ENCODE measurements at places on chromosomes 5 and 9.

DNA sequence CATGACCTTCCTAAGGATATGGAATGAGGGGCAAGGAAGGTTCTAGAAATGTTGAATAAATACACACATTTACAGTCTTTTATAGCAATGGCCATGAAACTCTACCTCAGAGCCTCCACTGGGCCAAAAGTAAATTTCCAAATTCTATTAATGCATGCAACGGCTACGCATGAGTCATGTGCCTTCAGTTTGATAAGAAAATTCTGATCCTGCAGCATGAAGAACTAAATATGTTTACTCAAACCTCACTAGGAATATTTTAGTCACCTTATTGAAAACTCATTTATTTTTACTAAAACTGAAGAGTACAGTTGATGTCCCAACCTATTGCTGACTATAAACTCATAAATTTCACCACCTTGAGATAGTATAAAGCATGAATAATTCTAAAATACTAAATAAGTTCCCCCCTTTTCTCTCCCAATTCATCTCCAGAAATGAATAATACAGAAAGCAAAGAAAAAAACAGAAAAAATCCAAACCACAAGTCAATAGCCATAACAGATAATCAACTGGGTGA is 92.4 kb downstream of the GNAQ start:
- DNase-seq = no peak

GRCh38 chr9:93058355-93059010 is at the start of gene SUSD3:
SUSD3 (plus strand) TSS chr9:93058701; CDS start chr9:93058743, 42 bp downstream.
- no peak for DNase-seq

- DNase-seq = no peak
Measured at GRCh38 chr9:121349009-121349408, 21.0 kb downstream of the STOM start.

DNA sequence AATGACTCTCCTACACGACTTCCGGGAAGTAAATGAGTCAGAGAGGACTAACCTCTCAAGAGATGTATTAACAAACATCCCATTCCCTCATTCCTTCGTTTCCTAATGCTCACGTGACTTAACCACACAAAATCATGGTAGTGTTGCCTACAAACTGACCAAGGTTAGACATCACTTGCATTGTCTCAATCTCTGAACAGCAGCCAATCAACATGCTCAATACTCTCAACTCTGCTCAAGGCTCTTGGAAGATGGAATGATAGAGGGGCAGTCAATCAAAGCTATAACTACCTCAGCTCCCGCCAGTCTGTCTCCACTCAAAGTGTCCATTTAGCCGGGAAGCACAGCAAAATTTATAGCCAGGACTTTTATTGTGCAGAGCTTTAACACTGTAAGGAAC is 143.8 kb upstream of the PIK3R1 start:
- DNase-seq = no peak

- no peak for DNase-seq
Measured at GRCh38 chr5:154221371-154221896, 30.9 kb downstream of the GALNT10 start.

DNA sequence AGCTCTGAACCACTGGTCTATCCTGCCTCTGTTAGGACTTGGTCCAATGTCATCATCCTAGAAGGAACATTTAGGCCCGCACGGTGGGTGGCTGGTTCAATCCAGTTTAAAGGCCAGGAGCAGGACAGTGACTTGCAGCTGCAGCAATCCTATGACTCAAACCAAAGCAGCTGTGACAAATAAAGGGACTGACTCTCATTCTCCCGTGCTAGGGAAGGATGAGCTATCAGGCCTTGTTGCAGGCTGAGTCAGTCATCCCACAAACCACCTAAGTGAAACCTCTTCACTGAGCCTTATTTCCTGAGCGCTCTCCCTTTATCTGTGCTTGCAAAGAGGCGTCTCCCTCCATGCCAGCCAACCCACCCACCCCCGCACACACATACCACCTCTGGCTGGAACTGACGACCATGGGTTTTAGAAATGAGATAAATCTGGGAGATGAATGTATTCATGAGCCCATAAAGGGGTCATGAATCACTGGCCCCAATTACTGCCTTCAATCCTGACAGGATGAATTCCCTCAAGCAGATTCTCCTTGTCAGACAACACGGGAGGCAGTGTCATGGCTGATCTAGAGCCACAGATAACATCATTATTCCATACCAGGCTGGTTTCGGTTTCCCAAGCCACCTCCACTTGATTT is 93.4 kb downstream of the KCNIP1 start:
- no peak for DNase-seq

DNA sequence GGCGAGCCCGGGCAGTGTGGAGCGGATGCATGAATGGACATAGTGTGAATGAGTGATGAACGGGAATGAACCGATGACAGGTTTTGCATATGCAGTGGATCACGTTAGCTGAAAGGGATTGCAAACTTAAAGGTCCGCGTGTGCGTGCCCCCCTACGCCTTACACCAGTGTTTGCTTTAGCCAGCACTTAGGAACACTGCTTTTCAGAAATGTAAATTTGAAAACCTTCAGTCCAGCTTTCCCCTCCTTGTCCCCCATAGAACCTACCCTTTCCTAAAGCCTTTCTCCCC is 692 bp downstream of the PSAT1 start:
- DNase-seq = no peak

- DNase-seq = no peak
Measured at GRCh38 chr9:119559986-119560385, 190.8 kb upstream of the BRINP1 start.

- DNase-seq = no peak
Measured at GRCh38 chr5:92713335-92713743, 867.7 kb downstream of the NR2F1-AS1 start.

DNA sequence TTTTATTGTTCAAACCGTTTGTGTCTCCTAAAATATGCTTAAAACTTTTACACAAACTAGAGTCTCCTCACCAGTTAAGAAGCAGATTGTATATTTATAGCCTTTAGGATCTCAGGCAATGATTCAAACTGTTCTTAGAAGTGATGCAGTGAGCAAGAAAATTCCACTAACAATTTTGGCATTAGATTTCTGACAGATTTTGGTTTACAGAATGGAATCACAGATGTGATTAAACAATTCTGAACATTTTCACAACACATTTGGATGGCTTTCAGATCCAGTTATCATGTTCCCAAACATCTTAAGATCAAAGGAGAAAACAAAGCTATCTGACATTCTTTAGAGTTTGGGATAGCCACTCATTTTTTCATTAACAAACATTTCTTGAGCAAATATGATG is 181.7 kb upstream of the RIOK2 start:
- no peak for DNase-seq

DNA sequence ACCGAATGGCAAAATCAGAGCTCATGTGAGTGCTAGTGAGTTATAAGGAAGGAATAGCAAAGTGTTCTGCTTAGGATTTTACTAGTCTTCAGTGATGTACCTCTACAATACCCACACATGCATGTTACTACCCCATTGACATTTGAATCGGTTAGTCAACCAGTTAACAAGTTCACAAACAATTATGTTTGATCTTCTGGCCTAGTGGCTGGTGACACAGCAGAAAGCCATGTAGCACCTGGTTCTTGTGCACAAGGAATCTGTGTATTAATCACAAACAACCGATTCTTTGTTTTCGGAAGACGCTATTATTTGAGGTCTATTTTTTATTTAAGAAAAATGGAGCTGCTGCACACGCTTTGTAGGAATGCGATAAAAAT is 41.9 kb downstream of the NTRK2 start:
- DNase-seq = no peak

- DNase-seq = no peak
Measured at GRCh38 chr9:112364761-112365160, 15.1 kb upstream of the HSDL2 start.

- no peak for DNase-seq
Measured at GRCh38 chr9:129398101-129398960, 220.3 kb upstream of the IER5L start.

DNA sequence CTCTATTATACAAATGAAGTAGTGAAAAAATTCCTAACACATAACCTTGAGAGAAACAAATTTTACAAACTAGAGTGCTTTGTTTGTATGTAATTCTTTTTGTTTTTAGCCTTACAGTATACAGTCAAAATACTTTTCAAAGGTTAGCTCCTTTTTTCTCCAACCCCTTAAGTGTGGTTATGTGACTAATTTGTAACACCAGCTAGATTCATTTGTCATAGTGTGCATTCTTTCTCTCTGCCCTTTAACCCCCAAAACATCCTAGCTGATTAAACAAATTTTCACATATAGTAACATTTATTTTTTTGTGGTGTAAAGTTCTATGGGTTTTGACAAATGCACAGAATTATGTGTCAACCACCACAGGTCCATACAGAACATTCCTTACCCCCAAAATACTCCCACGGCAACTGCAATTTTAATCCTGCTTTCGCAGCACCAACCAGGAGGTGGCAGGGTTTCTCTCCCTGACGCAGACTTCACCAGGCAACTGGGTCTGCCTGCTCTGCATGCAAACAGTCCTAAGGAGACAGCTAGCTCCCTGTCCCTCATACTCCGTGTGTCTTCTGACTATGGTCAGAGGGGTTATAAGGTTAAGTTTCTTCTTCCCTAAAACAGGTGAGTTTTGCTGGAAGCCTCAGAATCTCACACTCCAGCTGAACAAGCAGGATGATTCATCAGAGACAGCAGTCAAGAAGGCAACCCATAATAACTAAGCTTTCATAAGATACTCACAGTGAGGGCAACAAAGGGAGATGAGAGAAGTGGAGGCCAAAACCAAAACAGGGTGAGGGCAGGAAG is 44.5 kb upstream of the NR5A1 start:
- DNase-seq = no peak

DNA sequence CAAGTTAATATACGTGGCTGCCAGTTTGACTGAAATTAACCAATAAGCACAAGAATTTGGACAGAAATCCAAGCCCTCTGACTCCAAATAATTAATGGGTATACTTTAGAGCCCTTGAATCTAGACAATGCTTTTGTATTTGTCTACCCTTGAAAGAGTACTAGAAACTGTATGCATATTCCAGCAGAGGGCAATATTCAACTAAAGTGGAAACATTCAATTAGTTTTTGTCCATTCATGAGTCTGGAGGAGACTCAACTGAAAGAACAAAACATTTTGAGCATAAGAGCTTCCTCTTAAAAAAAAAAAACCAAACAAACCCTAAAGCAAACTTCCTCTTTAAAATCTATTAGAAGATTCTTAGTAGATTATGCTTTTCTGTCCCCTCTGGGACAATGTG is 157.8 kb downstream of the ARHGEF28 start:
- DNase-seq = peak; percentile 6

DNA sequence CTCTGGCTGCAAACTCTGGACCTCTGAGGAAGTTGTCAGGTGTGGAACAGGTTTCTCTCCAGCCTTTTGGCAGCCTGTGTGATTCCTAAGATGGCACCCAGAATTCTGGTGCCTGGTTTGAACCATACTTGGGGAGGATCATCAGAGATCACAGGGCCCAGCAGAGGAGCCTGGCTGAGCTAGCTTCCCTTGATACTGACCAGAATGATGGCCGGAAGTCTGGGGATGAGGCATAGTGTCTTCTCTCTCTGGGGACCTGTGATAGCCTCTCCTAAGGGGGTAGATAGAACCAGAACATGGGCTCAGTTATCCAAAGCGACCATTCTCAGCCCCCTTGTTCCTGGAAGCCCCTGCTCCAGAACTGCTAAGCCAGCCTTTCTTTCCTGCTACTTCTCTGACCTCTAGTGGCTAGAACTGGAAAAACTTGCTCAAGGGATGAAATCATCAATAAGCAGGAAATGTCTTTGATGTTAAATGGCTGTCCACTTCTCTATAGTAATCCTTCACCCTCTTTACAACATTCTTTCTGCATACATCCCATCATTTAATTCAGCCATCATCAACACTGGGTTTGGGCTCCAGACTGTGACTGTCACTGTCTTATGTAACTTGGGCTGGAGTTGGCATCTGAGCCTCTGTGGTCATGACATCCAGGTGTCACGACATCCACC is 55.1 kb downstream of the C9orf152 start:
- DNase-seq = peak; percentile 52

GRCh38 chr5:38455796-38456330 is 100.6 kb downstream of the LIFR start:
- DNase-seq = no peak

GRCh38 chr5:16559702-16560101 is 57.1 kb downstream of the RETREG1 start:
- no peak for DNase-seq

DNA sequence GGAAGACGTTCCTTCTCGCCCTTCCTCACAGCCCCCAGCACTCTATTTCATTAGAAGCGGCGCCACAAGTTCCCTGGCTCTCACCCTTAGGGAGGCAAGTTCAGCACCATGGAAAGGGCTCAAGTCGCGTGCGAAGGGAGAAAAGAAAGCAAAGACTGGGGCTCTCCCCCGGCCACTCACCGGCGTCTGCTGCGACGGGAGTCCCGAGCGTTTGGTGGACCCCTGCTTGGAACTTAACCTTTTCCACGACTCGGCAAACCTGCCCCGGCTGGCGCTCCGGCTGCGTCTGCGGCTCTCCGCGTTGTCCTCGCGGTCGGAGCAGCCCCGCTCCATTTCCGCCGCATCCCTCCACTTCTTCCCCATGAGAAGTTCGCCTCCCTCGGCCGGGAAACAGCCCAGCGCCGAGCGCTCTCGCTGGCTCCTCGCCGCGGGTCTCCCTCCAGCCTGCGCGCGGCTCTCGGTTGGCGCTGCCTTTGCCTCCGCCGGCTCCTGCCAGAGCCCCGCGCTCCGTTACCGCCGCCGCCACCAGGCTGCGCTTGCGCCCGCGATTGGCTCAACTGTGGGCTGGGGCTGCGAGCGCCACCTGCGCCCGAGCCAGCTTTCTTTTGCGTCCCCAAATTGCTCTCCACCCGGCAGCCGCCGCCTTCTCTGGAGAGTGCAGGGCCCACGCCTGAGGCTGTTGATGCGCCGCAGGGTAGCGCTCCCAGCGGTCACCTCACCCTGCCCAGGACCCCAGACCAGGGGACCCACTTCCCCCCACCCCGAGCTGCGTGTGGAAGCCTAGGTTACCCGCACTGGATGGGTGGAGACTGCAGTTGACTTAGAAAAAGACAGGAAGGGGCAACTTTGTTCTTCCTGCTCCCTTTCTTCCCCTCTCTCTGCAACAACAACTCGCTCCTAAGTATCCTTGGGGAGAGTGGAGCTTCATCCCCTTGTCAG is 321.6 kb downstream of the CEMIP2 start:
- peak; percentile 23 for DNase-seq

- DNase-seq = no peak
Measured at GRCh38 chr9:127664678-127665507, 41.9 kb upstream of the CFAP157 start.

GRCh38 chr5:145946112-145946861 is 9.9 kb downstream of the SH3RF2 start:
- no peak for DNase-seq

DNA sequence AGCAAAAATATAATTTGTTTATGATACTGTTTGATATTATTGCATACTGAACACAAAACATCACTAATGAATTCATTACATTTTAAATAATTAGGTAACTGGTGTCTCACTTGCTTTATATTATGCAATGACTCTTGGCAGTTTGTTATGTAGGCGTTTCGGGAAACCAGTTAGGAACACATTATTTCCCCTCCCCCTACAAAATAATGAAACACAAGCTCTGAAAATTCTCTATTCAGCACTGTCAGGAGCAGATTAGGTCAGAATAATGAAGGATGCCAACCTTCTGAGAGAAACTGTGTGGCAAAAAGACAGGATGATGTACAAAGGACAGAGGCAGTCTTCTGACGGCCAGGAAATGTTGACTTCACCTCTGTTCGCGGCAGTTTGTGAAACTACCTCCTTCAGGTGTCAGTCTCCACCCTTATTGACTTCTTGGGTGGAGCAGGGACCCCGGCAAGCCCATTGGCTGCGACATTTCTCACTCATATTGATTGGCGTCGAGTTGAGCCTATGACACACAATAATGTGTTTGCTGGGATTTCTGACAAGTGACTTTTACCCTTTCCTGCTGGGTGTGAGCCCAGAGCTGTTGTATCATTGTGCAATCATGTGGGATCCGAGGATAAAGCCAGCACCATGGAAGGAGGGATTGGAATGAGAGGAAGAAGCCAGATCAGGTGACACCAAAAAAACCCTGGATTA is 33.9 kb downstream of the SH3PXD2B start:
- DNase-seq = peak; percentile 25

All from NCI-H345 (cell line).